ENCODE measurements at places on chromosomes 6 and 20.
A peak's percentile ranks its signal among the peaks of the same experiment; 100 is the strongest.

- no peak for DNase-seq
Observed at GRCh38 chr6:10210052-10210451, 204.8 kb downstream of the TFAP2A start.

DNA sequence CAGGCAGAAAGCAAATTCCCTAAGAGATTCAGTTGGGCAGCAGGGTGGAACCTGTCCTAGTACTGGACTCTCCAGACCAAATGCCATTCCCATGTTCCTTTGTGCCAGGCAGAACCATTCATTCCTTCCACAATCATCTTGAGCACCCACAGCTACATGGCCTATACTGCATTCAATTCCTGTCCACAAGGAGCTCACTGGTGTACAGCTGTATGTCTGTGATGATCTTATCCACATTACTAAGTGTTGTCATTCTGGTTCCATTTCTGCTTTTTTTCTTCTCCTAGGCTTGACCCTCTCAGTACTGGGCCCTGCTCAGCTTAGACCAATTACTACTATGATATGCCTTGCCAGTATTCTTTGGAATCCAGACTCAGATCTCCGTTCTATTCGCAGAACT, 27.5 kb downstream of the MAN1A1 start:
- DNase-seq: no peak

- DNase-seq: no peak
Observed at GRCh38 chr6:145538989-145539388, 196.3 kb downstream of the EPM2A start.

- no peak for DNase-seq
Observed at GRCh38 chr6:41277605-41278004, 8.9 kb downstream of the TREM1 start.

DNA sequence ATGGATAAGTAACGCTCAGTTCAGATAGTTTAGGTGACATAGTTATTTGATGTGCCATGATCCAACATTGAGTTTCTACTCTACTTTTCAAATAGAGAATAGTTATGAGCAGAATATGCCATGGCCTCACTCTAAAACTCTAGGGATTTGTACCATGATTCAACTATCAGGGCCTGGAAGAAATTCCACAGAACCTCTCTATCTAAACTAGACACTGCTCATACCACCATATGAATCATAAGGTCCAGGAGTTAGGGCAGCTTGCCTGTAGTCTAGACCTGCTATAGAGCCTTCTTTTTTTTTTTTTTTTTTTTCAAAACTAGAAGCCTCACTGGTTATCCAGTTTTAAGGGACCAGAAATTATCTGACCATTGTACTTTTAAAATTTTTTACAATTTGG, 571.8 kb upstream of the IMPG1 start:
- no peak for DNase-seq

GRCh38 chr6:9197726-9198125, 762.4 kb upstream of the SLC35B3 start:
- no peak for DNase-seq

- DNase-seq: no peak
Observed at GRCh38 chr6:157104803-157105202, 218.5 kb downstream of the TMEM242 start.

DNA sequence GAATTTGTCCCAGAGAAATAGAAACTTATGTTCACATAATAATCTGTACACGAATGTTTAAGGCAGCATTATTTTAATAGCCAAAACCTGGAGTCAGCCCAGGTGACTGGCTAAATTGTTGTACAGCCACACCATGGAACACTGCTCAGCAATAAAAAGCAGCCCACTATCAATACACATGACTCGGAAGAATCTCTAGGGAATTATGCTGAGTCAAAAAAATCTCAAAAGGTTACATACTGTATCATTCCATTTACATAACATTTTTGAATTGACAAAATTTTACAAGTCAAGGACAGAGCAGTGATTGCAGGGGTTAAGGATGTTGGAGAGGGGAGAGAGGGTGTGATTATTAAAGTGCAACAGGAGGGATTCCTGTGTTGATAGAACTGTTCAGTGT, 163.4 kb downstream of the UBE3D start:
- no peak for DNase-seq

- DNase-seq: no peak
Observed at GRCh38 chr6:166955121-166955864, 1.1 kb downstream of the RNASET2 start.

DNA sequence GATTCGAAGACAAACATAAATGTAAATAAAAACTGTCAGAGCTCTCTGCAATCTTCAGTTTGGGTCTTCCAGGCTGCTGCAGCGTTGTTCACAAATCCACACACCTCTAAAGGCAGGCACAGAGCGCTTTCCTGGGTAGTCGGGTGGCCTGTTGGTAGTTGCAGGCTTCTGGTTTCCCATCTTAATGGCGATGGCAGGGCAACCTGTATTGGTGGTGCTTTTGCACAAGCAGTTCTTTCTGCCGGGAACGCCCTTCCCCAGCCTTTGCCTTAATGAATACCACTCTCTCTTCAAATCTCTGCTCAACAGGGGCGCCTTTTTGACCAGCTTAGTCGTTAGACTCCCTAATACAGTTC, 723 bp upstream of the IFT52 start:
- no peak for DNase-seq

GRCh38 chr20:37567331-37567665, 39.6 kb upstream of the BLCAP start:
- no peak for DNase-seq

- DNase-seq: no peak
Observed at GRCh38 chr6:127383988-127384387, 40.6 kb upstream of the ECHDC1 start.

DNA sequence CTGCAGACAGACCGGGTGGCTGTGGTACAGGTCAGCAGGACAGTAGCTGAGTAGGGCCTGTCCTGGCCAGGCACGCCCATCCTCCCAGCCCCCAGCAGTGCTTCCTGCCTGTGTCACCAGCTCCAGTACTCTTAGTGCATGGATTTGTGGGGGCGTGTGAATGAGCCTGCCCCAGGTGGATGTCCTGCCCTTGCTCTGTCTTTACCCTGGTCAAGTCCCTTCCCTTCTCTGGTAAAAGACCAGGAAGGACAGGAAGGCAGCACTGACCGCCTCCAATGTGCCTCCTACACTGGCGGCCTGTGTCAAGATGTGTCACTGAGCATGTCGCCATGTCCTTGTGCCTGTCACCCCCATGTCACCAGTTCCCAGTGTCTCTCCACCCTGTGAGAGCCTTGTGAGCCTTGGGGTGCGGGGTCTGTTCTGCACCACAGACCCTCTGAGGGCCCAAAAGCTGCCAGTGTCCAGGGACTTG, 11.9 kb downstream of the TEAD3 start:
- DNase-seq: no peak

DNA sequence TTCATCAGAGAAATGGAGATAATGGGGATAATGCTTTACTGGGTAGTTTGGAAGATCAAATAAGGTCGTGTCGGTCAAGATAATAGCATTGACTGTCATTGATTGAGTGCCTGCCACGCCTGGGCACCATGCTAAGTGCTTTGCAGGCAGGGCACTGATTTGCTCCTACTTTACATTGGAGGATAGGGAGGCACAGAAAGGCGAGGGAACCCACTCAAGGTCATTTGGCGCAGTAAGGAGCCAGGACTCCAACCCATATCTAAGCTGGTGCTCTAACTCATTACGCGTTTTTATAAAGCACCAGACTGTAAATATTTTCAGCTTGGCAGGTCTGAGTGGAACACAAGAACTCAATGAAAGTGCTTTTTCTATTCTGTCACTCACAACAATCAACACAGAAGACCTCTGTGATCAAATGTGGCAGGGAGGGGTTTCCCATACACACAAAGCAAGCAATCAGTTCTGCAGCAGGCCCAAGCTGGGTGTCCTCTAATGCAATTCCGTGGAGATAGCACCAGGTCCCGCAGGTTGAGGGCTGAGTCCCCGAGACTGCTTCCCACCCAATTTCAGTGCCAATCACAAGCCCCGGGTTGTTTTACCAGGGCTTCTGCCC, 373.6 kb downstream of the CDH26 start:
- DNase-seq: no peak

- no peak for DNase-seq
Observed at GRCh38 chr6:39196673-39197091, 32.6 kb downstream of the KCNK5 start.

- no peak for DNase-seq
Observed at GRCh38 chr6:2746557-2747061, 4.1 kb downstream of the MYLK4 start.

- DNase-seq: peak; percentile 12
Observed at GRCh38 chr6:14211562-14211942, 94.0 kb downstream of the CD83 start.

DNA sequence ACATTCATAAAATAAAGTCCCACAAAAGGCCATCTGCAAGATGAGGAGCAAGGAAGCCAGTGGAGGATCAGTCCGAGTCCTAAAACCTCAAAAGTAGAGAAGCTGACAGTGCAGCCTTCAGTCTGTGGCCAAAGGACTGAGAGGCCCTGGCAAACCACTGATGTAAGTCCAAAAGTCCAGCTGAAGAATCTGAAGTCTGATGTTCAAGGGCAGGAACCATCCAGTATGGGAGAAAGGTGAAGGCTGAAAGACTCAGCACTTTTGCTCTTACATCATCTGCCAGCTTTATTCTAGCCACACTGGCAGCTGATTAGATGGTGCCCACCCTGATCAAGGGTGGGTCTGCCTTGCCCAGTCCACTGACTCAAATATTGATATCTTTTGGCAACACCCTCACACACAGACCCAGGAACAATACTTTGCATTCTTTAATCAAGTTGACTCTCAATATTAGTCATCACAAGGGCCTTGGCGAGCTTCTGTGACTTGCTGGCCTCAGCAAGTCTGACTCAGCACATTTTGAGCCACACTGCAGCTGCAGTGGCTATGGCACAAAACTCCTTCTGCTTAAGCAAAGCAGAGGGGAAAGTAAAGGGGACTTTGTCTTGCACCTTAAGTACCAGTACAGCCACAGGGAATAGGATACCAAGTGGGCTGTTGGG, 1370.3 kb upstream of the CITED2 start:
- DNase-seq: no peak

GRCh38 chr6:131831392-131831791, 23.6 kb downstream of the ENPP1 start:
- DNase-seq: no peak

DNA sequence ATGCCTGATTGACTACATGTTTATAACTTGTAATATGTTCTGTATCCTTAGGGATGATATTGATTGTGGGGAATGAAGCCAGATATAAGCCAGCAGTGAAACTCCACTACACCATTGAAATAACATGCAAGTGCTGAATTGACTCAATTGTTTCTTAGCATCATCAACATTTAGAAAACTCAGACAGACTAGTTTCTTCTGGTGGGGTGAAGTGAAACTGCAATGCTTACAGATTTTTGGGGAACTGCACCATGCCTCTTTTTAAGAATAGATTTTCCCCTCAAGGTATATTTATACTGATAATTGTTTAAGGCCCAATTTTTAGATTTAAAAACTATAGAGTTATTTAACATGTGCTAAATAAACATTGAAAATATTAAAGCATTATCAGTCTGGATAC, 1044.6 kb upstream of the EYS start:
- no peak for DNase-seq

DNA sequence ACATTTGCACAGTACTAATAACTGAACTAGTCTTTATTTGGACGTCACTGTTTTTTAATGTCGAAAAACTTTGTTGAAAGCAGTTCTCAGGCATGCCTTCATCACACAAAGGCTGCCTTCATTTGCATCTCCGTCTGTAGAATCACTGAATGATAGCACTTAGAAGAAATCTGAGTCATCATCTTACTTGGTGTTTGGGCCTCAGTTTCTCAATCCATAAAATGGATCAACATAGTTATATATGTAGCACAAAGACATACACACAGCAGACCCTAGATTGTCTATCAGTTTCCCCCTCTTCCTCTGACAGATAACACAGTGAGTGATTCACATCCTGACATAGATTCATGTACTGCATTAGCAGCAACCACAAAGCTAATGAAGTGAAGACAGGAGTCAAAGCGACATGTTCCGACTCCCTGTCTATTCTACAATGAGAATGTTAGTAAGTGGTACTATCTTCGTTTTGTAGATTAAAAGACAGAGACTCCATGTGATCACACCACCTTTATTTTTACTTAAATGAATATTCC, 80.4 kb upstream of the PDE10A start:
- DNase-seq: no peak

DNA sequence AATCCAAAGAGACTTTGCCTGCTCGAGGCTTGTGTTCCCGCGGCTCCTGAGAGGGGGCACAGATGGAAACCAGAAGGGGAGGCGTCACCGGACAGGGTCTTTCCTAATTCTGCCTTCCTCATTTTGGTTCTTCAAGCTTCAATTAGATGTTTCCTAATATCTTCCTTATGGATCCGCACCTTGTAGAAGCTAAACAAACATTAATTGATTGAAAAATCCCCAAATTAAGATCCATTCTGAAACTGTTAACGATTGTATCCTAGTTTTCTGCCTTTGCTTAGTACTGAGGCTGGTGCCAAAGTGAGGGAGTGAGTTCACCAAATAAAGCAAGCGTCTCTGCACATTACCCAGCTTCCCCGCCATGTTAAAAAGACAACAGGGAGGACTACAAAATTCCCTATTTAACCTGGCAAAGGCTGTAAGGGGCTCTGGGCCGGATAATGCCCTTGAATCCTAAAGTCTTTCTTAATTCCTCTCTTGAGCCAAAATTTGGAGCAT, 123.2 kb downstream of the GPX5 start:
- DNase-seq: no peak

GRCh38 chr20:34558320-34559218, at the start of gene MAP1LC3A:
TSS of gene MAP1LC3A (plus strand) at chr20:34558718. CDS start at chr20:34558869, 151 bp downstream.
- DNase-seq: peak; percentile 88

DNA sequence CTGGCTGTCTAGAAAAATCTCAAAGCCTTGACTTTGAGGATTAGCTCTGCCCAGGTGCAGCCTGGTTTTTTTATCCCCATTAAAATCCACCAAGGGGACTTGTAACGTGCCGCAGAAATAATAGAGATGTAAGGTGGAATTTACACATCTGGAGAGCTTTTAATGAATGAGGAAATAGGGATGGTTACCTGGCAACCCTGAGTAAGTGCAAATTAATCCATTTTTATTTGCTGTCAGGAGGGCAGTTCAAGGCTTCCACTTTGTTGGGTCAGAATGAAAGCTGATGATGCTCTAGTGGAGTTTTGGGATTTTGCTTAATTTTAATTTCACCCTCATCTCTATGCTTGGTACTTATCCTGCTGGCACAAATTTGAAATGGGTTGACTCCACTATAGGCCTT, 163.4 kb upstream of the CEP162 start:
- no peak for DNase-seq

DNA sequence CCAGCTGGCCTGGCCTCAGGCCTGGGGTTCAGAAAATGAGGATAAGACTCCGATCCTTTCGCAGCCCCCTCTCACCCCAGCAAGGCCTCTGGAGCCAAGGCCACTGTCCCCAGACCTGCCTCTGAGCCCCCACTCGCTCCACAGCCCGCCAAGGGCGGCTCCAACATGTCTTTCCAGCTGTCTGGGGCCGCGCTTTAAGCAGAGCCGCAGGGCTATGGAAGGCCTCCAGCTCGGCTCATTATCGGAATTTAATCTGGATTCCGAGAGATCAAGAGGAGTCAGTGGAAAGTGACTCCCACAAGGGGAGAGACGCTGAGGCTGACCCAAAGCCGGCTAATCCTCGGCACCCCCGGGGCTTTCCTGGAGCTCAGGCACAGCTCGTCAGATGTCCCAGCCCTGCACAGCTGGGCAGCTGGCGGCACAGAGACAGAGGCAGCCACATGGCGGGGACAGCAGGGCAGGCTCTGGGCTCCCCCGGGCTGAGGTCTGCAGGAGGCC, 41.8 kb downstream of the BMP7 start:
- no peak for DNase-seq

All from stimulated activated CD8-positive, alpha-beta memory T cell treated with anti-CD3 and anti-CD28 coated beads, Interleukin-2, amount 100 ng/mL, for 48 hours (primary cell).